ENCODE measurements at places on chromosomes 6 and 20.

- no peak overlapping the region for H3K27ac ChIP-seq
- H3K4me3 ChIP-seq, result no peak overlapping the region
- no peak for DNase-seq
- H3K27me3 ChIP-seq, result no peaks in the 10 kb centered on the region
- no peaks in the 10 kb centered on the region for H3K4me1 ChIP-seq
- H3K36me3 ChIP-seq, result peaks cover 4% of the 10 kb centered on the region
Measured at GRCh38 chr20:15895126-15895525, 678.1 kb downstream of the KIF16B start.

- H3K27ac ChIP-seq, result no peak overlapping the region
- H3K27me3 ChIP-seq, result no peaks in the 10 kb centered on the region
- no peak for DNase-seq
Measured at GRCh38 chr6:1894954-1895353, 285.2 kb downstream of the FOXC1 start.

DNA sequence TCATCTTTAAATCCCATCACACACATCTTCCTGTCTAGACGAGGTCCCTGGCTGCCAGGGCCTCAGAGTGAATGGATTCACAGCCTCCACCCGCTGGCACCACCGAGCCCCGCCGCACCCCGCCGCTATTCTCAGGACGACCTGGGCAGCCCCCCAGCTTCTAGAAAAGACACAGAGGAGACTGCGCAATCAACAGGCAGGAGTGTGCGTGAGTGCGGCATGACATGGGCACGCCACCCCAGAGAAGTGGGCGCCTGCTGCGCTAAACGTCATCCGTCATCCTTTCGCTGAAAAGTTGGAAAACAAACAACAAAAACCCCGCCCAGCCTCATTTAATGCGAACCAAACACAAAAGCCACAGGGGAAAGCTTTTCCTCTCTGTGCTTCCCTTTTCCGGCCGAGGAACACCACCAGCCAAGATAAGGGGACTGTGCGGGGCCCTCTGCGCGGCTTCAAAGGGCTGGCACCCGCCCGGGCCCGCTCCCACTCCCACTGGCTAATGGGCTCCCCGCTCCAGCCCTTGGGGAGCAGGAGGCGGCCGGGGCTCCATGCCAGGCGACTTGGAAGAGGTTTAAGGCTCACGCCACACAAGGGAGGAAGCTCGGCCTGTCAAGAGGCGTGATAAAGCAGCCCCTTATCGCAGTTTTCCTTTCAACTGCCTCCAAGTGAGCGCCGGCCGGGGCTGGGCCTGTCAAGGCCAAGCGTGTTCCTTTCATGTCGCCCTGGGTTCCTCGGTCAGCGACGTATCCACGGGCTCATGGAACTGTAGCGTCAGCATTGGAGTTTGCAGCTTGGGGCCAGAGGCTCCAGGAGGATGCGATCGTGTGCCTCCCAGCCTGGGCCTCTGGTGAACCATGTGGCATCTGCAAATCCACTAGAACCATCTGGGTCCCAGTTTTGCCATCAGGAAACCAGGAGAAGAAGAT, 50.1 kb downstream of the NFATC2 start:
- no peaks in the 10 kb centered on the region for H3K27me3 ChIP-seq
- H3K27ac ChIP-seq, result no peak overlapping the region
- DNase-seq, result no peak

- H3K27me3 ChIP-seq, result no peaks in the 10 kb centered on the region
- H3K27ac ChIP-seq, result no peak overlapping the region
- no peak overlapping the region for H3K4me3 ChIP-seq
- H3K36me3 ChIP-seq, result no peaks in the 10 kb centered on the region
- H3K4me1 ChIP-seq, result peaks cover 7% of the 10 kb centered on the region
Measured at GRCh38 chr6:92114797-92115196, 1304.6 kb downstream of the EPHA7 start.

- H3K4me3 ChIP-seq, result no peak overlapping the region
- DNase-seq, result no peak
- no peaks in the 10 kb centered on the region for H3K4me1 ChIP-seq
- no peak overlapping the region for H3K27ac ChIP-seq
- no peaks in the 10 kb centered on the region for H3K36me3 ChIP-seq
- no peaks in the 10 kb centered on the region for H3K27me3 ChIP-seq
Measured at GRCh38 chr6:49676671-49677281, 36.6 kb downstream of the CRISP2 start.

- H3K4me1 ChIP-seq, result peaks cover 7% of the 10 kb centered on the region
- no peaks in the 10 kb centered on the region for H3K27me3 ChIP-seq
- no peak overlapping the region for H3K27ac ChIP-seq
- H3K4me3 ChIP-seq, result no peak overlapping the region
Measured at GRCh38 chr20:3281437-3281836, 42.4 kb upstream of the SLC4A11 start.

DNA sequence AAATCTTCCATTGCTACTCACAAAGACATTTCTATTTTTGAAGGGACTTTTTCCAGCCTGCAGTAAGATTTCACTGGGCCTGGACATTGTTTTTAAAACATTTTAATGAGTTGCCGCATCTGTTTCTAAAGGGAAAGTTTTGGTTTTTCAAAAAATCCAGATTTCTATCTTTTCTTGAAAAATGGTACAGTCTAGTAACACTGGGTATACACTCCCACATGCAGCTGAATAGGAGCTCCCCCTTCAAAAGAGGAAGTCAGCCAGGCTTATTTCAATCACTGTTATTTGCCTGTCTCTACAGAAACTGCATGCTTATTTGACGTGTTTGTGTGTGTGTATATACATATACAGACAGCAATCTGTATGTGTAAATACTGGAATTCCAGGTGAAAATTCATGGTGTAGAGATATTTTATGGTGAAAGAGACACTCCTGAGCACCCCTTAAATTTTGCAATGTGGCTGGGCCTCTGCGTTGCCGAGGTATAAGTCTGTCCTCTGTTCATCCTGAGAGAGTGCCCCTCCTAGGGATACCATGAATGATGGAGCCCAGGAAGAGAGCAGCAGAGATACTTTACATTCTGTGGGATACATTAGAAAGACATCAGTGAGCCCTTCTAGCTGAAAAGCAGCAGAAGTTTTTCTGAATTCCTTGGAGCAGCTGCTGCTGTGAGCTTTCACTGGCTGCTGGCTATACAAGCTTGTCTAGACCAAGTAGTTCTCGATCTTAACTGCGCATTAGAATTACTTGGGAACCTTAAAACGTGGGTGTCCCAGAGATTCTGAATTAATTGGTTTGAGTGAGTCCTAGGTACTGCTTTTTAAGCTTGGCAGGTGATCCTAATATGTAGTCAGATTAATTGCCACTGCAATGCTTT, 12.0 kb upstream of the ABRACL start:
- H3K4me3 ChIP-seq, result no peak overlapping the region
- H3K27ac ChIP-seq, result no peak overlapping the region
- no peaks in the 10 kb centered on the region for H3K27me3 ChIP-seq
- no peak for DNase-seq

- H3K27ac ChIP-seq, result peak overlapping the region; percentile 57
- no peak overlapping the region for H3K4me3 ChIP-seq
- no peak for DNase-seq
- peaks cover 29% of the 10 kb centered on the region for H3K36me3 ChIP-seq
- H3K4me1 ChIP-seq, result peaks cover 8% of the 10 kb centered on the region
Measured at GRCh38 chr20:62908971-62909791, 17.1 kb downstream of the DIDO1 start.

DNA sequence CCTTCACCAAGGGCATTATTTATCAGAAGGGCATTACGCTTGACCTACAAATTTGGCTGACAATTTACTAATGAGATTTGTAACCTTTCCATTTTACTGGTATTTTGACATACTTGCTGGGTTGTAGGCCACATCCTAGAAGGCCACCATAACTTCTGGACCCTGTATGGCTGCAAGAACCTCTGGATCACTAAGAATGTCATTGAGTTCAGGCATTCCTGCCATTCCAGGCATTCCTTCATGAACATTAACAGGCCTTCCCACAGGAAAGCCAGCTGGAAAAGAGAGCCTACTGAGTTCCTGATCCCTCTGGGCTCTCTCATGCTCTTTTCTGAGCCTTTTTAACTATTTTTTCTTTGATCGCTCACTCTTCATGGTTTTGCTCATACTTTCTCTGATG, 28.4 kb upstream of the SLC35A1 start:
- H3K4me1 ChIP-seq, result no peaks in the 10 kb centered on the region
- no peaks in the 10 kb centered on the region for H3K36me3 ChIP-seq
- no peak for DNase-seq
- no peak overlapping the region for H3K27ac ChIP-seq
- no peak overlapping the region for H3K4me3 ChIP-seq
- no peaks in the 10 kb centered on the region for H3K27me3 ChIP-seq

GRCh38 chr6:90586546-90586835, 381 bp downstream of the MAP3K7 start:
- peaks cover 24% of the 10 kb centered on the region for H3K4me1 ChIP-seq
- peak; percentile 71 for DNase-seq
- peak overlapping the region; percentile 98 for H3K27ac ChIP-seq
- peaks cover 8% of the 10 kb centered on the region for H3K27me3 ChIP-seq
- peak overlapping the region; percentile 98 for H3K4me3 ChIP-seq
- H3K36me3 ChIP-seq, result no peaks in the 10 kb centered on the region

DNA sequence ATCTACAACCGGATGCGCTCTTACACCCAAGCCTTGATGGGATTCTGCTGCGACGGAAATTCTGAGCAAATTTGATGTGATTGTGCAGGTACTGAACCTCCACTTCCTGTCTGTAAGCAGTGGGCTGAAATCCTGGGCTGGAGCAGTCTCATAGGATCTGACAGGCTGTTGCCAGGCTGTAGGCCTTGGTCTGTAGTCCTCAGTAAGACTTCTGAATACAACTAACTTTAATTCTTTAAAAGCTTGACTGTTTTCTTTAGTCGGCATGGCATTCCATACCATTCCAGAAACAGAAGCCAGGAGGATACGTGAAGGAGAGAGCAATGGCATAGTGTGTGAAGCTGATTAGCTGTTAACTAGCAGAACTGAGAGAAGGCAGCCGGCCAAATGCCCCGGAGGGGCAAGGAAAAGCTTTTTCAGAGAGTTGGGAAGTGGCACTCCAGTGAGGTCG, 68.3 kb downstream of the ADTRP start:
- H3K27me3 ChIP-seq, result no peaks in the 10 kb centered on the region
- no peak overlapping the region for H3K4me3 ChIP-seq
- no peaks in the 10 kb centered on the region for H3K36me3 ChIP-seq
- no peak overlapping the region for H3K27ac ChIP-seq

DNA sequence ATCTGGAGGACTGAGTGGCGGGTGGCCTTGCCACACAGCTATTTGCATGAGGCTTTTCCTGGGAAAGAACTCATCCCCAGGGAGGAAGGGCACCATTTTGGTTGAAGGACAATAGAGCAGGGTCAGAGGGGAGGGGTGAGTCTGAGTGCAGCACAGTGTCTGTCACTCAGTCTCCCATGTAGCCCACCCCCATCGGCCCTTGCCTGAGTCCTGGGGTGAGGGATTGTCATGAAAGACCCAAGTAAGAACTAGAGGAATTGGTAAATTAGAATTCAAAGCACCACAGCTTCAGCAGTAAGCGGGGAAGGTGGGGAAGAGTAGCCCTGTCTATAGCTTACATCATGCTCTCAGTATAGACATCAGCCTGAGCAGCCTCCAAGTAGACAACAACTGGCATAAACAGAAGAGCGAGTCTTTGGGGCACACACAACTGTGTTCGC, 90.4 kb upstream of the TMEM30A start:
- H3K4me1 ChIP-seq, result peaks cover 29% of the 10 kb centered on the region
- no peak overlapping the region for H3K27ac ChIP-seq
- H3K4me3 ChIP-seq, result no peak overlapping the region

DNA sequence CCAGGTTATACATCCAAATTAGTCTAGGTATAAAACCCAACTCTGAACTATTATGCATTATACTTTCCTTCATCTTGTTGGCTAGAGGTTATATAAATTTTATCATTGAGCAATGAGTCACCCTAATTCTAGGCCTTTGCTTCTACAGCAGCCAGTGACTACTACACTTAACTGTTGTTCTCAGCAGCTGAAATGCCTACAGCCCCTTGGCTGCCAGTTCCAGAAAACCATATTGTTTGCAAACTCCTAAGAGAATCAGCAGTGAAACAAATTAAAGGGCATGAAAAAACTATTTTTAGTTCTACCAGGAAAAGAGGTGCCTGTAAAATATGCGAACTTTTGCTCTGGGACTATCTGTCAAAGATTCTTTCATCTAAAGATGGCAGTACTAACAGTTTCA, 292.8 kb downstream of the FRK start:
- DNase-seq, result no peak
- no peak overlapping the region for H3K4me3 ChIP-seq
- H3K36me3 ChIP-seq, result no peaks in the 10 kb centered on the region

GRCh38 chr20:11797156-11797555, 120.5 kb upstream of the BTBD3 start:
- no peak overlapping the region for H3K27ac ChIP-seq
- no peak for DNase-seq
- H3K36me3 ChIP-seq, result no peaks in the 10 kb centered on the region
- H3K4me1 ChIP-seq, result peaks cover 57% of the 10 kb centered on the region
- H3K4me3 ChIP-seq, result peak overlapping the region; percentile 0

- H3K4me1 ChIP-seq, result peaks cover 18% of the 10 kb centered on the region
- no peak for DNase-seq
- H3K4me3 ChIP-seq, result no peak overlapping the region
- no peak overlapping the region for H3K27ac ChIP-seq
- no peaks in the 10 kb centered on the region for H3K36me3 ChIP-seq
Measured at GRCh38 chr6:84260196-84260595, 32.8 kb upstream of the CEP162 start.

DNA sequence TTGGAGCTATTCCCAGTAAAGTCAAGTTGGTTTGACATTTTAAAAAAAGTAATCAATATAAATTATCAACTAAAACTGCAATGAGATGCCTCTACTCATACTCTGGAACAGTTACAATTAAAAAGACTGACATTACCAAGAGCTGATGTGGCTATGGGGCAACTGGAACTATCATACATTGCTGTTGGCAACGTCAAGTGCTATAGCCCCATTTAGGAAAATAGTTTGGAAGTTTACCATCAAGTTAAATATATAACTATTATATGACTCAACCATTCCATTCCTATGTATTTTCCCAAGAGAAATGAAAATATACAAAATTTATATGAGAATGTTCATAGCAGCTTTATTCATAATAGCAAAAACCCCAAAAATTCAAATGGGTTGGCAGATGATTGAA, 111.4 kb upstream of the HDGFL1 start:
- no peaks in the 10 kb centered on the region for H3K4me1 ChIP-seq

- no peaks in the 10 kb centered on the region for H3K36me3 ChIP-seq
- no peak overlapping the region for H3K4me3 ChIP-seq
- H3K4me1 ChIP-seq, result peaks cover 17% of the 10 kb centered on the region
- DNase-seq, result no peak
Measured at GRCh38 chr20:23115822-23116221, 29.7 kb upstream of the CD93 start.

- DNase-seq, result peak; percentile 42
- H3K27me3 ChIP-seq, result peaks cover 30% of the 10 kb centered on the region
- H3K36me3 ChIP-seq, result no peaks in the 10 kb centered on the region
- no peak overlapping the region for H3K27ac ChIP-seq
- no peak overlapping the region for H3K4me3 ChIP-seq
Measured at GRCh38 chr20:59632541-59633113, 28.3 kb downstream of the PHACTR3 start.
